Mesothelial cell of epicardium (in vitro differentiated cells): ENCODE measurements at places on chromosomes 6 and 20.

- no peak for DNase-seq
Observed at GRCh38 chr6:75167325-75167724, 38.5 kb downstream of the COL12A1 start.

GRCh38 chr6:146017672-146018071 is 11.2 kb upstream of the GRM1 start:
- DNase-seq = no peak

DNA sequence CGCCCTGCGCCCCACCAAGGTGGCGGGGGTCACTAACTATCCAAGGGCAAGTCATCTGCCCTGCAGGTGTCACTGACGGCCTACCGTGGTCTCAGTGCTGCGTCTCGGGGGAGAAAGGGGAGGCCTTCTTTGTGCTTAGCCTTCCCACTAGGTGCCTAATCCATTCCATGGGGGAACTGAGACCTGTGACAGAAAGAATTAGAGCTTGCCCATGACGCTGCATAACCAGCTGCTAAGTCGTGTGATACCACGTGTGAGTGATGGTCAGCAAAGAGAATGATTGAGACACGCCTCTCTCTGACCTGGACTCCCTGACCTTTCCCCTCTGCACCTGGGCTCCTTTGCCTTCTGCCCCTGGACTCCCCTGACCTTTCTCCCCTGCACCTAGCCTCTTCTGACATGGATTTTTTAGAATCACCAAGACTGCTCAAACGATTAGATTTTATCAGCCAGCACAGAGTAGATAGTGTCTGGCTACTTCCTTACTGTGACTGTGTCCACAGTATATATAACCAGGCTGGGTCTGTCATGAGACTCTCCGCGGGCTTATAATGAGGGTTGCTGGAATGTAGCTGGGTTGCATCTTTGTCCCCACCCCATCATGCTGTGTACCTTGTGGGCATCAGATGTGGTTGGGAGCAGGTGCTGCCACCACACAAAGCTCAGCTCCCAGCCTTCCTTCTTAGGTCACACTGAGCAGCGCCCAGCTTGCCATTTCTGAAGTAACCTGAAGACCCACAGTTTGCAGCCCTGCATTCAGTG is 140.6 kb downstream of the TMEM242 start:
- DNase-seq = no peak

- DNase-seq = no peak
Observed at GRCh38 chr6:163525926-163526325, 111.4 kb downstream of the QKI start.

DNA sequence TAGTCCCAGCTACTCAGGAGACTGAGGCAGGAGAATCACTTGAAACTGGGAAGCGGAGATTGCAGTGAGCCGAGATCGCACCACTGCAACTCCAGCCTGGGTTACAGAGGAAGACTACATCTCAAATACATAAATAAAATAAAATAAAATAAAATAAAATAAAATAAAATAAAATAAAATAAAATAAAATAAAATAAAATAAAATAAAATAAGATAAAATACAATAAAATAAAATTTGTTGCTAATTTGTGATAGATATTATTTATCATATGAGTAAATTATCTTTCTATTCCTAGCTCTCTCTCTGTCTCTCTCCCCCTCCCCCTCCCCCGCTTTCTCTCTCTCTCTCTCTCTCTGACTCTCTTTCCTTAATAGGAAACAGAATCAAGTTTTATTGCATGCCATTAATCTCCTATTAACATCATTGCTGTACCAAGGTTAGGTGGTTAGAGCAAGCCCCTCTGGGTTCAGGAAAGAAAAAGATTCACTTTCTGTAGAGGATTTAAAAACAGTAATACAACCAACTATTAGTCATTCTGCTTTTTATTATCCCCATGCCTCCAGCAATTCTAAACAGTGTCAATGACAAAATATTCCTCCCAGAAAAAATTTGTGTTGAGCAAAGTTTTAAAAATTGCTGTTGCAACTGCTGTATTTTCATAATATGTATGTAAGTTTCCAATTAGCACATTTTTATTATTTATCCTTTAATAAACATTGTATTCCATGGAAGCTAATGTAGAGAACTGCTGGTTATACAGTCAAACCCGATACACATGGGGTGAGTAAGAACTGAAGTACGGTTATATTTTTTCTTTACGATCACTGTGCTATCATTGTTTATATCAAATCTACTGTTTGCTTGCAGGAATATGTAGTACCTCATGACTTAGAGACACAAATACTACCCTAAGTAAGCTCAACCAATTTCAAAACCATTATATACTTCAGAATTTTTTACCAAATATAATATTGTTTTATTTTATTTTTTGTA is 22.1 kb downstream of the BMP5 start:
- no peak for DNase-seq

DNA sequence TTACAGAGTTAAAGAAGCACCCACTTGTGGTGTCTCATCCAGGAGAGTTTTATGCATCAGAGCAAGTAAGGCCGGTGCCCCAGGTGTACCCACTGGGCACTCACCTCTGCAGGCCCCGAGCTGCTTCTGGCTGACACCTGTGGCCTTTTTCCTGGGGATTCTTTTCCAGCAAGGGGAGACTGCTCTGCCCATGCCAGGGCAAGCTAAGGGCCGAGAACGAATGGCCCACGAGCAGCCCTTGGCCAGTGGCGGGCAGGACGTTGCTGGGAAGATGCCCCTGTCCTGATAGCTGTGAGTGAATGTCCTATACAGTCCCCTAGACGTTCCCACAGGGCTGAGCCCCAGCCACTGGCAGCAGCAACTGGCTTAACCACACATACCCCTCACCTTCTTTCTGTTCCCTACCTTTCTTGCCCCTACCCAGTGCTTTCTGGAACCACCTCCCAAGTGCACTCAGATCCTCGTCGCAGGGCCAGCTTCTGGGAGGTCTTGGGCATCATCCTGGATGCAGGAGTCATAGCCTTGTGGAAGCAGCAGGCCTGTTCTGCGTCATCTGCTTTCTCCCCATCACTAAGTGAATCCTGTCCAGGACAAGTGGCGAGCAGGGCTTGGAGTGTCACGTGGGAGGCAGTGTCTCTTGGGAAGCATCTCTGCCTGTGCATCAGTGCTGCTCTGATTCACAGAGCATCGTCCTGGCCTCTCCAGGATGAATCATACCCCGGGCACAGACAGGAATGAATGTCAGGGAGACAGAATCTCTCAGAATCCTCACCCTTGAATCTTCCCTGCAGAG is 32.5 kb downstream of the SYNDIG1 start:
- no peak for DNase-seq

GRCh38 chr6:107401573-107401972 is 57.8 kb downstream of the PDSS2 start:
- no peak for DNase-seq

DNA sequence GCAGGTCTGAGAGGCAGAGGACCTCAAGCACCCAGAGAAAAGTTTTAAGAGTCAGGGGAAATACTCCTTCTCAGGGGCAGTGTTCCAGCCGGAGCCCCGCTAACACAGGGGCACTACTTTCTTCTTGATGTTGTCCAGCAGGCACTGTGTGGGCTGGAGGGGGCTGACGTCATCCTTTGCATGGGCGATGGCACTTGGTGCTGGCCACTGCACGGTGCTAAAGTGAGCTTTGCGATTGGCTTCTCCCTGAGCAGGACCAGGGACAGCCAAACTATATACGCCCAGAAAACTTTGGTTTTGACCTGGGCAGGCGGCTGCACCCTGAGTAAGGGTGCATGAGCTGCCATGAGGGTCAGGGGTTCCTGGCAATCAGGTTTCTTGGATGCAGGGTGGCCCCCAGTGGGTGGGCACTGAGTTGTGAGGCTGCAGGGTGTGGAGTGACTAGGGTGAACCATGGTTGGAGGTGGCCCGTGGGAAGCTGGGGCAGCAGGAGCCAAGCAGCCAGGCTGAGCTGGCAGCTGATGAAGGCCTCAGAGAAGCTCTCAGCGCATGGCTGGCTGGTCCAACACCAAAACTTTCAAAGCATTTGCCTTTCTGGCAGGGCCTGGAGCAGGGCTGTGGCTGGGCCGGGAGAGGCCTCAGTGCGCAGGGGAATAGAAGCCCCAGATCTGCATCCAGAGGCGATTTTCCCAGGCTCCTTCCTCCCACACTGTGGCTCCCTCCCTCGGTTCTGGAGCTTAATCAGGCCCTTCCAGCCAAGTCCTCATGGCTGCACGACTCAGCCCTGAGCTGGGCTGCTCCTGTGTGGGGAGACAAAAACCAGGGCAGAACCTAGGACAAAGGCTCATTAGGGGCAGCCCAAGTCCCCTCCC is 18.3 kb downstream of the MRPS18A start:
- DNase-seq = no peak

- no peak for DNase-seq
Observed at GRCh38 chr20:25173886-25174308, 21.6 kb upstream of the ENTPD6 start.

- DNase-seq = no peak
Observed at GRCh38 chr20:59020938-59021551, 1.8 kb downstream of the TUBB1 start.

- DNase-seq = no peak
Observed at GRCh38 chr20:51440589-51440988, 101.9 kb downstream of the NFATC2 start.

- DNase-seq = no peak
Observed at GRCh38 chr6:47484616-47485015, 7.0 kb downstream of the CD2AP start.

DNA sequence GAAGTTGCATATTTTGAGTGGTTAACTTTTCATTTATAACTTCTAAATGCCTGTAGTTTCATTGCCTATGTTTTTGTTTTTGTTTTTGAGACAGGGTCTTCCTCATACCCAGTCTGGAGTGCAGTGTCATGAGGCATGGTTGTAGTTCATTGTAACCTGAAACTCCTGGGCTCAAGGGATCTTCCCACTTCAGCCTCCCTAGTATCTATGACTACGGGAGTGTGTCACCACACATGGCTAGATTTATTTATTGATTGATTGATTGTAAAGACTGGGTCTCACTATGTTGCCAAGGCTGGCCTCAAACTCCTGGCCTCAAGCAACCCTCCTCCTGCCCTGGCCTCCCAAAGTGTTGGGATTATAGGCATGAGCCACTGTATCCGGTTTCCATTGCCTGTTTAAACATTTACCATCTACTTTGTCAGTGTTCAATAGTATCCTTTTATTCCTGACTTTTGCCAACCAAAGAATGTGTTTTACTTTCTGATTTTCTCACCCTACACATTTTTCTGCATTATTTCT is 144.6 kb downstream of the CDKAL1 start:
- DNase-seq = no peak

- no peak for DNase-seq
Observed at GRCh38 chr20:60055740-60056139, 97.5 kb downstream of the CDH26 start.

DNA sequence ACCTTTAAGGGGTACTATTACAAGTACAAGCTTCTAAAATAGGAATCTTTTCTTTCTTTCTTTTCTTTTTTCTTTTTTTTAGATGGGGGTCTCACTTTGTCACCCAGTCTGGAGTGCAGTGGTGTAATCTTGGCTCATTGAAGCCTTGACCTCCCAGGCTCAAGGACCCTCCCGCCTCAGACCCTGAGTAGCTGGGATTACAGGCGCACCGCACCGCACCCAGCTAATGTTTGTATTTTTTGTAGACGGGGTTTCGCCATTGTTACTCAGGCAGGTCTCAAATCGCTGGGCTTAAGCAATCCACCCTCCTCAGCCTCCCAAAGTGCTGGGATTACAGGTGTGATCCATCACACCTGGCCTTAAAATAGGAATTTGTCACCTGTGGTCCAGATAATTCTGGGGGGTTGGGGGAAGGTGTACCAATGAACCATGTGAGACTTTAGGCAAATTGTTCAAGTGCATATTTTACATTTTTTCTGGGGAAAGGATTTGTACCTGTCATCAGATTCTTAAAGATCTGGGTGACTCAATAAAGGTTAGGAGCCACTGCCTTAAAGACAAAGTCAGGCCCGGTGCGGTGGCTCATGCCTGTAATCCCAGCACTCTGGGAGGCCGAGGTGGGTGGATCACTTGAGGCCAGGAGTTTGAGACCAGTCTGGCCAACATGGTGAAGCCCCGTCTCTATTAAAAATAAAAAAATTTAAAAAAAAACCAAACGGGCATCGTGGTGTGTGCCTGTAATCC is 19.7 kb upstream of the SYNJ2 start:
- no peak for DNase-seq

DNA sequence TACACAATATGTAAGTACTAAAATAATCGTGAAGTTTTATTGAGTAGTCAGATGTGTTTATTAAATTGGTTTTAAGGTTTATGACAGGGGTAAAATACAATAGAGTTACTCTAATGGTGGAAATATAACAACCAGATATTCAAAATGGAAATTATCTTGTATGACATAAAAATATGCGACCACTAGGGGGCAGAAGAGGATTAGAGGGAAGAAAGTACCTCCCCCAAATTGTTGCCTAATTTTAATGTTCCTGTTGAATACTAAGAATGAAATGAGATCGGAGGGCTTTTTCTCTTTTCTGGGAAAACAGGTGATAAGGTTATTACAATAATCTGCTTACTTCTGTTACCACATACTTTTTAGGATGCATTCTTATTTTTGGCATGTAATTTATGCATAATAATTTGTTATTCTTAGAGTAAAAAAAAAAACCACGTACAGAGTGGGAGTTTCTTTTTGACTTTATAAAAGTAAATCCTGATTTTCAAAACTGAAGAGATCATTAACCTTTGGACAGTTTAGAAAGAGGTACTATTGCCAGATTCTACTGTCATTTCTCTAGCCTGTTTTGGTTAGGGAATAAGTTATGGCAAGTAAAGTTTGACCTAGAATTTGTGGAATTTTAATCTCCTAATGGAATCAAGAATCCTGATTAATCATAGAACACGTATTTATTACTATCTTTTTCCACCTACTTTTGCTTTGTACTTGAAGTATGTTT is 159.2 kb downstream of the CD109 start:
- no peak for DNase-seq

GRCh38 chr20:61631751-61632150 is 379.7 kb downstream of the CDH4 start:
- no peak for DNase-seq

DNA sequence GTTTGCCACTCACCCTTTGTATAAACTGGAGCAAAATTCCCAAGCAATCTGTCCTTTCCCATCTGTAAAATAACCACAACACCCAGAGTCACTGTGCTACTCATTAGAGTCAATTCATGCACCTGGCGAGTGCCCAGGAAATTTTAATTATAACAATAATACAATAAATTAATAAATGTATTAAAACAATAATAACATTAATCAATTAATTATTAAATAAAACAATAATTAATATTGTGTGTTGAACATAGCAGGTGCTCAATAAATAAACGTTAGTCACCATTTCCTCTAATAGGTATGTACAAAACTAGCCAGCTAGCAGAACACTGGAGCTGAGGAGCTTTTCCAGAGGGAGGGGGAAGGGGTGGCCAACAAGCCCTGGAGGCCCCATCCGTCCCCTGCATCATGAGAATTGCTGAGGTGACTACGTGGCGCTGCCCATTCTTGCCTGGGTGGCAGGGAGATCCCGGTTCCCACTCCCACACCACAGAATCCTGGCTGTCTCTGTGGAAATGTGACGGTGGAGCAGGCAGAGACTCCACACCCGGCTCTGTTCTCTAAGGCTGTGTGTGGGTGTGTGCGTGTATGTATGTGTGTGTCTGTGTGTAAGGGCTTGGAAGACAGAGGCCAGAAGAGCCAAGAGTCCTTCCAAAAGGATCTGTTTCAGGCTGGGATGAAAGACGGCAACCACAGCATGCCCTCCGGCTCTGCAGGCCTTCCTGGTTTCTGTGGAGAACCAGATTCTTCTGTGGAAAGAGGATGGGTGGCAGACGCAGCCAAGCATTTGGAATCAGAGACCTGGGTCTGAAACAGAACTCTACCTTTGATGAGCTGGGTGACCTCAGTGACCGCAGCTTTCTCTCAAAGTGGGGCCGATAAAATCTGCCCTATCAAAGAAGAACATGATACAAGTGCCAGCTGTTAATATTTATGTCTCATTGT is 18.8 kb upstream of the EZR start:
- DNase-seq = no peak
